ENCODE measurements at places on chromosomes 7 and 10.
A peak's percentile ranks its signal among the peaks of the same experiment; 100 is the strongest.

DNA sequence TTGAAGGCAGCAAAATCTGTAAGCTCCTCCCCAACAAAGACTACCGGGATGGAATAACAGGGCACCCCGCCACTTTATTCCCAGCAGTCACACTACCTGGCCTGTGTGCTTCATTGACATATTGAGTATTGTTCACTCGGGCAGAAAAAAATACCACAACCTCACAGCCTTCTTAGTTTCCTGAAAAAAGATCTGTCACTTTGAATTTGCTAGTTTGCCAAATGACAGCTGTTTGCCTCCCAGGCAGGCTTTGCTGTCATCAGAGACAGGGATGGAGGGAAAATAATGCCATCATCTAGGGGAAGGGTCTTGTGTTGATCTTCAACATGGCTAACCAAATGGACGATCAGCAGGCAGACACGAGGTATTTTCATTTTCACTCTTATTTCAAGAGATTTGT is 26.9 kb downstream of the BMPER start:
- no peak for DNase-seq

DNA sequence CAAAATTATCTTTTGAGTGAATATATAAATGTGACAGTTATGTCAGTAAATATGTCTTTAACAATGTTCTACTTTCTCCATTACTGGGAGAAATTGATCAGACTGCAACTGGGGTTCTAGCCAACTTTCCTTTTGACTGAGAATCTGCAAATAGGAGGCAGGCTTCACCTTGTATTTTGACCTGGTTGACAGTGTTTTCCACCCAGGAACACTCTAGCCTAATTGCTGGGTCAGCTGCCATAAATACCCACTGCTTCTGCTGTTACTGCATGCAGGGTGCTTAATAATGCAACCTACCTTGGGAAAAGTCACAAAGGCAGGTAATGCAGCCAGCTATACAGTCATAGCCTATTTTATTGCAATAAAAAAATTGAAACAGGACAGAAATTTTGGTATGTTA is 319.0 kb downstream of the DGKB start:
- no peak for DNase-seq

DNA sequence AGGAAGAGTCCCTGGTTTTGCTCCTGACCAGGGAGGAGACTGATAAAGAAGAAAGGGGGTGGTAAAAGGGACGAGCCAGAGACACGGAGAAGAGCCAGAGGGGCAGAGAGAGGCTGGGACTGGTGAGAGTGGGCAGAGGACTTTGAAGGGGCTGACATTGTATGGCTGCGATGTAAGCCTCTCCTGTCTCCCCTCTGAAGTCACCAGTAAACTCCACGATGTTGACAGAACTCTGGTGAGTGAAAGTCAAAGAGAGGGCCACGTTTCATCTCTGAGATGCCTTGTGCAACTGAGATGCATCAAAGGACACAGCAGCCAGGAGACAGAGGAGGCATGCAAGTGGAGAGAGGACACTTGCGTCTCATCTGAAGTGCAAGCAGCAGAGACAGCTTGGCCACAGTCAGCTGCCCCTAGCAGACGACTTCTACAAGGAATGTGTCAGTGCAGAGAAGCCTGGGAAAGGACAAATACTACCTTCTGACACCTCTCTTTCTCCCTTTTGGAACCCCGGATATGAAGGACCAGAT is 54.3 kb downstream of the SMKR1 start:
- DNase-seq: no peak

DNA sequence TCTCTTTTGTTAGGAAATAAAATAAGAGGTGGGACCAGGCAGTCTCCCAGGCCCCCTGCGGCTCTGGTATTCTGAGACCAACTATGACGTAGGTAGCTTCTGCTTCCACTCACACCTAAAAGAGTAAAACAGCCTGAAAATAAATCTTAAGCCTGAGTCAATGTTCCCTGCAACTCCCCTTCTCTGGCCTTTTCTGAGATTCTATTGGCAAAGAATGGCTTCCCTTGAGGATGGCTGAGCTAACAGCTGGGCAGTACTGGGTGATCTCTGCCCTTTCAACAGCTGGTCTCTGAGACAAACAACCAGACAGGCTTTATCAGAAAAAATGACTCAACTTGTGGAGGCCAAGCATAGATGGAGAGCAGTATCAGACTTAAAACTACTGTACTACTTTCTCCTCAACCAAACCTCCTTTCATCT is 58.7 kb downstream of the CREB3L2 start:
- DNase-seq: no peak

- no peak for DNase-seq
Measured at GRCh38 chr7:130322615-130323014, 22.0 kb upstream of the CPA5 start.

DNA sequence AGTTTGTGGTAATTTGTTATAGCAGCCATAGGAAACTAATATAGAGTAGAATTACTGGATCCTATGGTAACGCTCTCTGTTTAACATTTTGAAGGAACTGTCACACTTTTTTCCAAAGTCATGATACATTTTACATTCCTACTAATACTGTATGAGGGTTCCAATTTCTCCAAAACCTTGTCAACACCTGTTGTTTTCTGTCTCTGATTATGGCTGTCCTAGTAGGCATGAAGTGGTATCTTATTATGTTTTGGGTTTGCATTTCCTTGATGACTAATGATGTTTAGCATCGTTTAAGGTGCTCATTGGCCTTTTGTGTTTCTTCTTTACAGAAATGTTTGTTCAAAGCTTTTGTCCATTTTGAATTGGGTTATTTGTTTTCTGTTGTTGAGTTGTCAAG is 69.6 kb downstream of the VPS50 start:
- DNase-seq: no peak

DNA sequence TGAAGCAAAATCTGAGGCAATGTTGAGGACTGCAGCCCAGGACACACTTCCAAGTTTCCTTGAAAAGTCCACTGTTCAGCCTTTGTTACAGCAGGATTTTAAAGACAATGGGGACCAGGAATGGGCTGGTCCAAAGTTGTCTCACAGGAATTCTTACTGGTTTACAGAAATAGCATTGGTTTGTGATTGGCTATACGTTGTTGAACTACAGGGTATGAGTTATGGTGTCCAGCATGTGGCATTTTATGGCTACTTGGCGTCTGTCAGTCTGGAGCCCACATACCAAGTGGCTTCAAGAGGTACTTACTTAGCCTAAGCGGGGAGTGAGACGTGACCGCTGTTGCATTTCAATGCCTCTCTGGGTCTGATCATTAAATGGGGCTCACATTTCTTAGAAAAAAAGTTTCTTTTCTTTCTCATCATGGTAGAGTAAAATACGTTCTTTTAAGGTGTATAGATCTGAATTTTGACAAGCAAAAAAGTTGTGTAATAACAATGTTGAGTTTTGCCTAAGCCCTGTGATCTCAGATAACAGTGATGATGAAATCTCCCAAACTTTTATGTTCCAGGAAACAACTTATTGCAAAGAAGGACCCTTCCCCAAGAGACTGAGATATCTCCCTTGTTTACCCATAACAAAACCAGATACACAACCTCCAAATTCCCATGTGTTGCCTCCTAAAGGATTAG is 100.0 kb upstream of the TRIM24 start:
- no peak for DNase-seq

GRCh38 chr7:107661081-107661864 is 645 bp downstream of the SLC26A4 start:
- DNase-seq: peak; percentile 54

- no peak for DNase-seq
Measured at GRCh38 chr10:10332786-10333185, 684.9 kb upstream of the CELF2 start.

DNA sequence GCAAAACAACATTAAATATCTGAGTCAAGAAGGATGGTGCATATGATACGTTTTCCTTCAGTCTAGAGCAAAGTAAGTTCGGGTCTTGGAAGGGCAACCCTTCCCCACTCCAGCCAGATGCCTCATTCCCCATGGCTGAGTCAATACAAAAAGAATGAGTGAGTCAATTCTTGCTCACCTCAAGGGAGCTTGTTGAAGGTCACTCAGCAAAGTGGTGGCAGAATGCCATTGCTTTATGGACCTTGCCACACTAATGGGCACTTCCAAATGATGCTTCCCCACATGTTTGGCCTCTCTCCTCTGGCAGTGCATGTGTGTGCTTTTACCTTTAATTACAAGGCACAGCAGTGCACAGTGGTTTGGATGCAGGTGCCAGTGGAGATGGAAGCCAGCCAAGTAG is 296.5 kb downstream of the SORCS3 start:
- no peak for DNase-seq

DNA sequence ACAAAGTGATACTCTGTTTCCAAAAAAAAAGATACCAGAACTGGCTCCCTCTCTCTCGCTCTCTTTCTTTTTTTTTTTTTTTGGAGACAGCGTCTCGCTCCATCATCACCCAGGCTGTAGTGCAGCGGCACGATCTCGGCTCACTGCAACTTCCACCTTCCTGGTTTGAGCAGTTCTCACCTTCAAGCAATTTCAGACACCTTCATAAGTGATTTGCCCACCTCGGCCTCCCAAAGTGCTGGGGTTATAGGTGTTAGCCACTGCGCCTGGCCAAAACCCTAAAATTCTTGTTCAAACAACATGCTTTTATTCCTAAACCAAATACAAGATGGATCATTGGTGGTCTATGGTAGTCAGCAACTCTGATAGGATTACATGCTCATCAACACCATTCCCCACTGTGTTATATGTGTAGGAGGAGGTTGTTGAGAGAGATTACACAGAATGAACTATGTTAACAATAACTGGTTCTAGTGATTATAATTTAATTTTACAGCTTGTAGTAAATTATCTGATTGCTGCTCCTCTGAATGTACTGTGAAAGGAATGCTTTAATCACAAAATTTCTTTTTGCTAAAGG is 15.5 kb downstream of the ACBD5 start:
- no peak for DNase-seq

GRCh38 chr7:133829336-133829897 is 297.7 kb upstream of the LRGUK start:
- peak; percentile 41 for DNase-seq

- DNase-seq: no peak
Measured at GRCh38 chr7:33981671-33982424, 76.5 kb downstream of the BMPER start.

DNA sequence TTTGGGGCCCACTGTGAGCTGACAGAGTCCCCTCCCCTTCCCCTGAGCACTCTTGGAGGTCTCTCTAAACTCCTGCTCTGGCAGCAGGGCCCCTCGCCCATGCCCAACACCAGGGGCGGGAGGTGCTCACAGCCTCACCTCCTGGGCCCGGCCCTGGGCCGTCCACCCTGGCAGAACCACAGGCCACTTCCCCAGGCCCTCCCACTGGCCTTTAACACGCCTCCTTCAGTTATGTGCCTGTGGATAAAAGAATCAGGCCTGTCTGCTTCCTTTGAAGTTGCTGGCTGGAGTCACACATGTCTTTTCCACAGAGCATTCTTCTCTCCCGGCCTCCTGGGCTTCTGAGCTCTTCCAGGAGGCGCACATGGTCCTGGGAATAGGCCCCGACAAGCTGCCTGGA is 10.2 kb downstream of the MYL10 start:
- DNase-seq: no peak
